ENCODE measurements at places on chromosomes 7 and 10.

GRCh38 chr10:50540826-50541122, 83.0 kb downstream of the SGMS1 start:
- DNase-seq: no peak

- no peak for DNase-seq
Observed at GRCh38 chr10:78307576-78307975, 273.9 kb downstream of the RPS24 start.

DNA sequence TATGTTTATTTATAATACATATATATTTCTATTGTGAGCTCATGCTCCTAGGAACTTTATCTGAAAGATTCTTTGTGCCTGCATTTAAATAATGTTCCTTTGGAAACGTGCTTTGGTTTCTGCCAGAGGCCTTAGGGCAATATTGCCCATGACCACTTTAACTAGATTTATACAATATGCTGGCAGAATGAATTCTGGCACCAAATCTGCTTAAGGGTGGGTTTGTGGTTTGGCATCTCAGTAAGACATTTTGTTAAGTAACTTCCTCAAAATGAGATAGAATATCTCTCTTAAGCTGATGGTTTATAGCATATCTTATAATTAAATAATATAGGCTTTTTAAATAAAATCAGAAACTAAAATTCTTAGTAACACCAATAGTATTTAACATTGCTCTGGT, 252.9 kb downstream of the RNLS start:
- DNase-seq: no peak

GRCh38 chr10:122290334-122290733, 19.2 kb downstream of the BTBD16 start:
- DNase-seq: no peak

- DNase-seq: no peak
Observed at GRCh38 chr10:1130995-1131790, 75.0 kb downstream of the WDR37 start.

DNA sequence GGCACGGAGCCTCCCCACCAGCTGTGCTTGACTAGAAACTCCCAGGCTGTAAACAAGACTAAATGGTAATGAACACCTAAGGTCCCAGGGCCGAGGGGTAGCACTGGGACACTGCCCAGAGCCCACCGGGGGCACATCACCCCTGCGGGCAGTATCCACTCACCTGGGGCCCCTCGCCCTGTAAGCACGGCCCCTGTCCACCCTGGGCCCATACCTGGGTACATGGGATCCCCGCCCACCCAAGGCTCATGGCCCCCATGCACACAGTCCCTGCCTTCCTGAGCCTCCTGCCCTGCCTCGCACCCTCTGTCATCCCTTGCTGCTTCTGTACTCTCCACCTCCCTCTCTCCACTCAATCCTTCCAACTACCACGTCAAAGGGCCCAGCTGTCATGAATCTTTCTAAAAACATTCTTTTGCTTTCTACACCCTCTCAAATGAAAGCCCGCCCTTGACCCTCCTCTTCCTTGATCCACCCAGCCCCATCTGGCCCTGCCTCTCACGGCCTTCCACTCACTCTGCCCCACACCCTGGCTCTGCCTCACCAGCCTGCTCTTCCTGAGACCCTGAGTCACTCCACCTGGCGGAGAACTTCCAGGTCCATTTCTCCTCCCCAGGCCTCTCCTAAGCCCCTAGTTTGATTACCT, 173.1 kb downstream of the PARD3 start:
- no peak for DNase-seq

GRCh38 chr7:25754333-25754732, 397.7 kb upstream of the NFE2L3 start:
- no peak for DNase-seq

GRCh38 chr10:72753760-72754231, 61.9 kb downstream of the MCU start:
- no peak for DNase-seq

DNA sequence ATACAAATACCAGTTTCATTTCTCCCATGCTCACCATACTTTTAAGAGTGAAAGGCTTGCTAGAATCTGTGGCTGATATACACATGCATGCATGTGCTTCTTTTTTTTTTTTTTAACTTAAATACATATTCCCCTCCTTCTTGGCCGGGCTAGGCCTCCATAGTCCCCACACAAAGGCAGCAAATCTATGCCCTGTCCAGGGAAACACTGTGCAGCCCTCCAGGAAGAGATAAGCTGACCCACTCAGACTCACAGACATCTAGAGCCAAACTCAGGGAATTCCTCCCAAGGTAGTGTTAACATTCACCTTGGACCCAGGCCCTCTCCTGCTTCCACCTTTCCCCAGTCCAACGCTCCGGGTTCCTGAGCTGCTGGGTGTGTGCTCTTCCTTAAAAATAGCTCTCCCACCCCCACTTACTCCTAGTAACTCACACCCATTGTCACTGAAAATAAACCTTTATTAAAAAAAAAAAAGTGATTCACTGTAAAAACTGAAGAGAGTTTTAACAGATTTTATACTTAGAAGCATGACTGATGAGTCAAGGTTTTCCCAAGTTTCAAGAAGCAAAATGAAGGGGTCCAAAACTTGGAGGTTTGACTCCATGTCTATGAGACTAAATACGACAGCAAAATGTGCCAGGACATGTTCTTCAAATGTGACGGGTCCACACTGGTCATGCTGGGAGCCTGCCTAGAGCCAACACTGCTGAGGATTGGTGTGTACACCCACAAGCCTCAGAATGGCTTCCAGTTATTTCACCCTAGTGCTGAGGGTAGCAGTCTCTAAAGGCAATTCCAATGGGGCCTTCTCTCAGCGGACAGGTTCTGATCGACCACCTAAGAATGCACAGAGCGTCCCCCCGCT, 159.5 kb downstream of the GLI3 start:
- DNase-seq: no peak

- DNase-seq: no peak
Observed at GRCh38 chr7:112143582-112143981, 62.6 kb downstream of the DOCK4 start.

DNA sequence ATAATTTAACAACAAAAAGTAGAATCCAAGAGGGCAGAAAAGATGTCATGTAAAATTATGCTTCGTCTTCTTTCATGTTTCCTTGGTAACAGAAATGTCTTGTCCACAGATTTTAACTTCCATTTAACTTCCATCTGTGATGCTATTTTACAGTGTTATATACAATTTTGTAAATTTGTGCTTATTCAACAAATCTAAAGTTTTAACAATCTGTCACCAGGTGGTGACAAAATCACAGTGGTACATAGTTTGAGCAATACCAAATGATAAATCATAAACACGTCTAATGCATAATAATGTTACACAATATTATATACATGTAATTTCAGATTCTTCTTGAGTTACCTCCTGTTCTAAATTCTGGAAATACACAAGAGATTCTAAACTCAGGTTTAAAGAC, 784.4 kb upstream of the CELF2 start:
- no peak for DNase-seq

- DNase-seq: no peak
Observed at GRCh38 chr10:85921789-85922188, 444.8 kb downstream of the GRID1 start.

DNA sequence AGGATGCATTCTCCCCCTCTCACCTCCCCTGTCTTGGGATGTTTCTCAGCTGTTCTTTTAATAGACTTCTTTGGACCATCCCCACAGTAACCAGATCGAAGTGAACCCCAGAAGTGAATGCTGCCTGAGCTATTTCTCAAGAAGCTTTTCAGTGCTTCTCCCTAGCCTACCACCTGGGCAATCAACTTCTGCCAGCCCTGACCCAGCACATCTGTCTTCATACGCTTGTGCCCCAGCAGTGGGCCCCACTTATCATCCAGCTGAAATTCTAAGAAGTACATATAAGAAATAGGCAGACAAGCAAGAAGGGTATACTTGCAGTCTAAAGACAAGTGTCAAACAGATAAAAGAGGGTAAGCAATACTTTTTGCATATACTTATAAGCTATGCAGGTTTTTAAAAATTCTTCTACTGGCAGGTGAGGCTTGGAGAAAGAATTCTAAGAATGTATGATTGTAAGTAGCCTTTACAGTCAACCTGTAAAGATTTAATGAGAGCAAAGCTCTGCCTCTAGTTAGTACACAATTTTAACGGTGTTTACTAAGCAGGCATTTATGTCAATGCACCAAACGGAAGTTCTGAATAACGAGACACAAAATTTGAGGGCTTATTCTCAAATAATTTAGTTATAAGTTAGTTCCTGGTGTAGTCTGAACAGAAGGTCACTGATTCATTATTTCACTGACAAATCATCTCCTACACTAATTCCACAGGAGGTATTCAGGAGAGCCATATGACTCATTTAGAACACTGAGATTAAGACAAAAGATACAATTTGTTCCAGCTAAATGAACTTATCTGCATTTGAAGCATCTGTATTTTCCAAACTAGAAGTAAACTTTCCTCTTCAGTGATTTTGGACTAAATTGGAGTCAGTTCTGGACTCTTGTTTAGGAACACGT, 83.3 kb downstream of the RNLS start:
- no peak for DNase-seq

- no peak for DNase-seq
Observed at GRCh38 chr7:94660006-94660405, 4.1 kb upstream of the SGCE start.

Measured in mesothelial cell of epicardium (in vitro differentiated cells).